ENCODE measurements at places on chromosomes 1 and 21.

GRCh38 chr1:236280438-236281197, 1.1 kb downstream of the ERO1B start:
- no peak for DNase-seq

DNA sequence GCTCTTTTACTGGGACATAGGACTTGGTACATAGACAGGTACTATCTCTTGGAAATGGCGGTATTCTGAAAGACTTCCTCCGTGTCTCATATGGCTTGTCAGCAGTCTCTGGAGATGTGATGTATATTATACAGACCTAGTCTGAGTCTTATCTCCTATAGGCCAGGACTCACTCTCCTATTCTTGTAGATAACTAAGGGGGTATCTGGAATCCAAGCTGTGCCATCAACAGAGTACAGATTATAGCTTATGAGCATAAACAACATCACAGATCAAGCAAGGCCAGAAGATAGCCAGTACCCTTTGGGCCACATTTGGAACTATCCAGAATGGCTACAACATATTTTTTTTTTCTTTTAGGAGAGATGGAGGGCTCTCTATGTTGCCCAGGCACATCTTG, 16.1 kb upstream of the RIMKLA start:
- no peak for DNase-seq

DNA sequence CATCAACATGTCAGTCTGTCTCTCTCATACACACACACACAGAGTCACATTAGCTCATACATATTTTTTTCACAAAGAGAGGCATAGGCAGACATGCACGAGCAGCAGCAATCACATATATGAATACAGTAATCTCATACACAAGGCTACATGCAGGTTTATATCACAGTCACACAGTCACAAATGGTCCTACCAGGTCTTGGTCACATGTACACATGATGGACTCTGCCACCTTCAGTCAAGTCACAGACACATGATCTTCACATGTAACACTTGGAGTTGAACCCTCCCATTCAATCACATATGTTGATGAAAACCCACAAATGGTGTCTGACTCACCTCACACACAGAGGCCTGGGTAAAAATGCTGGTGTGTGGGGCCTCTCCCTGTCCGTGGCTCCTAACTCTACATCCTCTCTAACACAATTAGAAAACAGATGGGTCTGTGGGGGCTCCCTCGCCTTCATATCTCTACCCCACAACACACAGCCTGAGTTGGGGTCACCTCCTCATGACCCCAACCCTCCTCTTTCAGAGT, 27.9 kb downstream of the RIMS3 start:
- DNase-seq = no peak

DNA sequence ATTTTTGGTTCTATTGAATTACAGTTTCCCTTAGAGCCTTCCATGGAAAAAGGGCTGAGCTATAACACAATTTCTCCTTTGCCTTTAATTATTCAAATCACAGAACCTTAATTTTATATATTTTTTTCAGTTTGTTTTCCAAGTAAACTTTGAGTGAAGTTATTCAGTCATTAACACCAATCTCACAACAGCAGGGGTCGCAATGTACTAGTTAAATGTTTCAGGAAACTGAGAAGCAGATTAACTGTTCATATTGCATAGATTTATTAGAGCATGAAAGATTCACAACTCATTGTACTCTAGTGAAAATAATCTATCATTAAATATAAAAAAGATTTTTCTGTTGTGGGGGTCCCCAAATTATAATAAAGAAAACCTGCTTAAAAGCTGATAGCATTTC, 64.1 kb downstream of the KIFAP3 start:
- peak; percentile 29 for DNase-seq

DNA sequence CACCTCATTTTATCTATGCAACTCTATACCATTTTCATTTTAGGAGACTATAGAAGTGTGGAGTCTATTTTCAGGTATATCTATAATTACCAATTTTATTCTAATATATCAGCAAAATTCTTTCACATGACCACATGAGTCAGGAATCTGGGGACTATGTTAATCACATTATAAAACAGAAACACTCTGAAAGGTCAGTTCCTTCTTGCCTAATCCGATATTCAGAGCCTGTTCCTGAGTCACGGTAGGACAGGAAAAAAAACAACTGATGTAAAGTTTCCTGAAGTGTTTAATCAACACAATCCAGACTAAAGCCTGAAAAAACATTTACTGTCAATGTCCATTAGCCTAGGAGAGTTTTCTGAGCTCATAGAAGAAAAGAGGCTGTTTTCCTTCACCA, 1902.3 kb downstream of the NCAM2 start:
- DNase-seq = no peak

DNA sequence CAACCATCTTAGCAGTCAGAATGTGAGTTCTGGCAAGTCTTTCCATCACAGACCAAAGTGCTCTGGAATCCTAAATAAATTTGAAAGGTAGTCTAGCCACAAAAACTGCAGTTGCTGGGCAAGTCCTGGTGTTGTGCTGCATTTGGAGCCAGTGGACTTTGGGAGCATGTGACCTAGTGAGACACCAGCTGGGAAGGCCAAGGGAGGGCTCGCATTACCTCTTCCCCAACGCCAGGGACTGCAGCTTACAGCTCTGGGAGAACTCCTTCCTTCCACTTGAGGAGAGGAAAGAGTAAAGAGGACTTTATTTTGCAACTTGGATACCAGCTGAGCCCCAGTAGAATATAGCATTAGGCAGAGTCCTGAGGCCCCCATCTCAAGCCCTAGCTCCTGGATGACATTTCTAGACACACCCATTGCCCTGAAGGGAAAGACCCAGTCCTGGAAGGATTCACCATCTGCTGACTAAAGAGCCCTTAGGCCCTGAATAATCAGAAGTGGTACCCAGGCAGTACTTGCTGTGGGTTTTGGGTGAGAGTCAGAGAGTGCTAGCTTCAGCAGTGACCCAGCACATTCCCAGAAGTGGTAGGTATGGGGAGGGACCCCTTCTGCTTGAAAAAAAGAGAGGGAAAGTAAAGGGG, 190.7 kb downstream of the NUF2 start:
- DNase-seq = no peak

DNA sequence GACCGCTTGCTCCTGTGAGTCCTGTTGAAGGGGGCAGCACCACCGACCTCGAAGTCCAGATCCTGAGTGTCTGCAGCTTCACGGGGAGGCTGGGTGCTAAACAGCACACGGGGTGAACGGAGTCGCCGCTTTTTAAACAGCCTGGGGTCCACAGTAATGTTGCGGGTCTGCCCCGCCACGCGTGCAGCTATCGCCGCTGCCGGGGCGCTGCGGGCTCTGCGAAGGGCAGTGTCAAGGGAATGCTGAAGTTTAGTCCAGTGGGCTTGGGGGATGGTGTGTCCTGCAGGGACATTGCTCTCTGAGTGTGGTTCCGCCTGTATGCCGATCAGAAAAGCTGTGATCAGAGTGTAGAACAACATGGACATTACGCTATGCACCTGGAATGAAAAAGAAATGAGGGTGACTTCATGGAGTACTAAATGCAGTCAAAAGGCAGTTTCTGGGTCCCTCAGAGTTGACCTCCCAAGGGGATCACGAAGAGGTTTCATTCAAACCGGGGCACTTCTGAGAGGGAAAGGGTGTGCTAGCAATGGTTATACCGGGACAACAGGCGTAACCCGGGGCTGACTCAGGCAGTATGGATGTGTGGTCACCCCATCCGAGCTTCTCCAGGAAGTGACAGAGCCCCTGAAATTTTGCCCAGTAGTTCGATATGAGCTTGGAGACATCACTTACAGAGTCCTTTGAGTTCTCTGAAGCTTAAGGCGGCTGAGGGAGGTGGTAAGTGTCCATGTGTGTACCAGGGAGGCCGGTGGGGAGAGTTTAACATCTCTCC, 51.4 kb downstream of the NGF start:
- no peak for DNase-seq

GRCh38 chr1:179742717-179743678, at the start of gene FAM163A:
Gene FAM163A, plus strand, starts transcription at chr1:179743291. Its CDS starts 69,807 bp downstream, at chr1:179813098.
- peak; percentile 22 for DNase-seq

DNA sequence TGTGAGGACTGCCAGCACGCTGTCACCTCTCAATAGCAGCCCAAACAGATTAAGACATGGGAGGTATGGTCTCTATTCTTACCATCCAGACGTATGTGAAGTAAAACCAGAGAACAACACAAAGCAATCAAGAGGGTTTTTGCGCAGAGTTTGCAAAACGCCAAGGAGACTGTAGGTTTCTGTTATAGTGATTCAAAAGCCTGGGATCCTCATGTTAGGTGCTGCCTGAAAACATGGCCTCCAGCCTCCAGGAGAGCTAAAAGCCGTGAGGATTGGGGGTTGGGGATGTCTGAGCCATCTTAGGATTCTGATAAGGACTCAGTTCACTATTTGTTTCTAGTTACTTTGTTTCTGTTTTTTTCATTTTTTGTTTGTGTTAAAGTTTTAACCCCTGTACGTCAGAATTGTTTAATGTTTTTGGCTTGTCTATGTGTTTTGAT, 4.2 kb upstream of the CCT8 start:
- no peak for DNase-seq

DNA sequence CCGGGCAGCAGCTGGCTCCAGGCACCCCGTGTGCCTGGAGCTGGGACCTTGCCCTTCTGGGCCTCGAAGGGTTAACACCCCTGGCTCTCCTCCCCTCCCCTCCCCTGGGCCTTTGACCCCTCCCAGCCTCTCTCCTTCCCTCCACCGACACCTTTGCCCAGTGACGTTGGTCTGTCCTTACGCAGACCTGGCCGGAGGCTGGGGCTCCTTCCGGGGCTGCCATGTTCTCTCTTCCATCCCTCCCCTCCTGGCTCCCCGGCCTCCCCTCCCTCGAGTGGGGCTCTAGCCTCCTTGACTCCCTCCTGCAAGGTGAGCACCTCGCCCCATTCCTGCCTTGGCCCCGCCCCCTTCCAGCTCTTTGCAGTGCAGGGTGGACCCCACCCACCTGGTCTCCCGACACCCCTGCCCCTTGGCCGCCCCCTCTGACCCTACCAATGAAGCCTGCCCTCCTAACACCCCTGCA, at the start of gene TMEM82:
TMEM82 (plus strand) TSS at position 161 of the 463 bp plus-strand sequence; CDS start at position 222, 61 bp downstream.
- DNase-seq = no peak

- DNase-seq = no peak
These were observed 1.8 kb downstream of the CTXND2 start for GRCh38 chr1:150888727-150889126.

GRCh38 chr1:230958370-230958769, 20.3 kb downstream of the TTC13 start:
- DNase-seq = no peak
